Calu3 (cell line): ENCODE measurements at places on chromosomes 2 and 18.

- no peak for DNase-seq
Observed at GRCh38 chr2:175004730-175004979, 526 bp downstream of the CHN1 start.

- DNase-seq = no peak
Observed at GRCh38 chr2:207683438-207683837, 28.0 kb upstream of the CCNYL1 start.

DNA sequence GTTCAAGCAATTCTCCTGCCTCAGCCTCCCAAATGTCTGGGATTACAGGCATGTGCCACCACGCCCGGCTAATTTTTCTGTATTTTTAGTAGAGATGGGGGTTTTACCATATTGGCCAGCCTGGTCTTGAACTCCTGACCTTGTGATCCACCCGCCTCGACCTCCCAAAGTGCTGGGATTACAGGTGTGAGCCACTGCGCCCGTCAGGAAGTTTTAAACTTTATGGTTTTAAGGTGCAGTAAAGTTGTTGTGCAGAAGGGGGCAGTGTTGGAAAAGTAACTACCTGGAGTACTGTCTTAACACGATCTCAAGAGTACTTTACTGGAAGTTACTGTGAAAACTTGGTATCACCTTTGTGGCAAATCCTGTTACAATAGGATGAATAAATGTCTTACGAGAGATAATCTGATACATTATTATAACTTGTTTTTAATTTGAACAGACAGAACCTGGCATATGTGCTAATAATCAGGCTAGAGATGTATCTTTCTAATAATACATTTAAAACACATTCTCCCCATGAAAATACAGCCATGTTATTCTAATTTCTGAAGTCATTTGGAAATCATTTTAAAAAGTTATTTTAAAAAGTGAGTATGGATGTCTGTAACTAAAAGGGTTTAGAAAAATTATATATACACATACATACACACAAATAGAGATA, 10.8 kb downstream of the SPDYA start:
- peak; percentile 74 for DNase-seq

- no peak for DNase-seq
Observed at GRCh38 chr18:24558403-24558802, 98.0 kb downstream of the HRH4 start.

GRCh38 chr18:59514203-59514602, 155.1 kb upstream of the LMAN1 start:
- DNase-seq = no peak

DNA sequence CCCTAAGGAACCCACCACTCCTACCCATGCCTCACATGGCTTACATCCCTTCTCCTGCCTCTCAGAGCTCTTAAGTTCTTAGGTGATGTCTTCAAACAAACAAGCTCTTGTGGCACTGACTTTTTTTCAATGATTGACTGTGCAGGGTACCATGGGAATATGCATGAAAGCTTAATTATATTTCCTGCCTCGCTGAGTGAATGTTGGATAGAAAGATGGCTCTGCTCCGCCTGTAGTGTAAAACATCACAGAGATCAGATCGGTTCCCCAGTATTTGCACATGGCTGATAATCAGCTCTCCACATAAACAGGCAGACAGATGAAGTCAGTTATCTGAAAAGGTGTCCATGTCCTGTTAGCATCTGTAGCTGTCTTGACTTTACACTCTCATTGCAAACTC, 820.8 kb downstream of the TDRD15 start:
- no peak for DNase-seq

GRCh38 chr18:59560556-59560955, 136.7 kb downstream of the CCBE1 start:
- no peak for DNase-seq

GRCh38 chr2:29597035-29597434, 324.4 kb downstream of the ALK start:
- DNase-seq = no peak

DNA sequence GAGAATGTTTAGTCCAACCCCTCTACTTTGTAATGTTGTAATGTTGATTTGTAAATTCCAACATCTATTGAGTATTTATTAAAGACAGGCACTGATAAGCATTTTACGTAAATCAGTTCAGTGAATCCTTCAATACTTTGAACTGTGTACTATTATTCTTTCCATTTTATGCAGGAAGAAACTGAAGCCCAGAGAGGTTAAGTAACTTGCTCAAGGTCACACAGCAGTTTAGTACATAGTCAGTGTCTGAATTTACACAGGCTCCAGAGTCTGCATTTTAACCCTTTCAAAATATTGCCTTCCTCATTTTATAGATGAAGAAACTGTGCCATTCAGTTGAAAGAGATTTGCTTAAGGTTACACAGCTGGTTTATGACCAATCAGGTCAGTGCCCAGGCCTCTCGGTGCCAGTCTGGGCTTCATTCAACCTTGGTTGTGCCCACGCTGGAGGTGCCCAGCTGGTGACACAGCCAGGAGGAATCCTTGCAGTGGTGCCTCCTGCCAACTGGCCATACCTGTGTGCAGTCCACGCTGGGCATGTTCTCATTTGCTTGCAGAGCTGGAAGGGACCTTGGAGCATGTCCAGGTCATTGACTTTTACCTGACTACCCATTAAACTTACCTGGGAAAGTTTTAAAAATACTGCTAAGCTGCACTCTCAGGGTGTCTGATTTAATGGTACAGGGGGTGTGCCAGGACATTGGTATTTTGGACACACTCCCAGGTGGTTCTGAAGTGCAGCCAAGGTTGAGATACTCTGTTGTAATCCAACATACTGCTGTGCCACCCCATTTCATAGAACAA, 74.3 kb upstream of the CYRIA start:
- no peak for DNase-seq

DNA sequence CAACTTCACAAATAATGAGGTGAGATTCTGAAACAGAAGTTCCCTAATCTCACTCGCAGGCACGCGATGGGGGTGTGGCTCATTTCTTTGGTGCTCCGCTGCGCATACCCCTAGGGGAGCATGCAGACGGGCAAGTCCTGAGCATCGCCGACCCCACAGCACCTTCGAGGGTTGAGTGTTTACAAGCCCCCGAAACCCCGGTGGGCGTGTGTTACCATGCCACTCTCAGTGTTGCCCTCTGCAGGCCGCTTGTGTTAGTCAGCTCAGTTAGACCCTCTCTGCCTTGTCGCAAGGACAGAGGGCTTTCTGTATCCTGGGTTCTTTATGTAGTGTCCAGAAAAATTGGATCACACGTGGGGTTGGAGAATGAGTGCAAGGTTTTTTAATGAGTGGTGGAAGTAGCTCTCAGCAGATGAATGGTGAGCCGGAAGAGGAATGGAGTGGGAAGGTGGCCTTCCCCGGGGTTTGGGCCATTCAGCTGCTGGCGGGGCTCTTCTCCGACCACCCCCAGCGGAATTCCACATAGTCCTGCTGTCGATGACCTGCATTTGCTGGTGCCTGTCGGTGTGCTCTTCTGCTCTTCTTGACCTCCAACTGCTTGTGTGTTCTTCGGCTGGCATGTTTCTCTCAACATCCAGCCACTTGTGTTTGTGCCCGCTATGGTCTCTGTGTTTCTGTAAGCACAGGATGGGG, 191.3 kb downstream of the RPRM start:
- no peak for DNase-seq

DNA sequence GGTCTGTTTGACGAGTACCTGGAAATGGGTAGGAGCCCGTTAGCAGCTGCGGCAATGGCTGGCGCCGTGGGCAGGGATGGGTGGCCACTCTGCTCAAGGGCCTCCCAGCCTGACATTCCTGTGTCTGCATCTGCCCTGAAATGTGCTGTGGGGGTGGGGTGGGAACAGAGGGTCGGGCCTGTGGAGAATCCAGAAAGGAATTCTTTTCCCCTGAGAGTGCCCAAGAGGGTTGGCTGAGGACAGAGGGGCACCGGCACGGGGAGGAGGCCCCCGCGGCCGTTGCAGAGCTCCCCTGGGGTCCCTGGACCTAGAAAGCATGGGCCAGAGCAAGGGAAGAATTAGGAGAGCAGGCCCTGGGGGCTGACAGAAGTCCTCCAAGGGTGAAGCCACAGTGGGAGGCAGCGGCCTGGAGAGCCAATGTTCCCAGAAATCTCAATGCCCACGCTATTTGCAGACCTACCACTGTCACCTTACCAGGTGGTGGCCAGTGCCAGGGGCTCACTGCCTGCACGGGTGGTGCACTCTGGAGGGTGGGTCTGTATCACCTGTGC, 27.8 kb downstream of the ANO7 start:
- no peak for DNase-seq

DNA sequence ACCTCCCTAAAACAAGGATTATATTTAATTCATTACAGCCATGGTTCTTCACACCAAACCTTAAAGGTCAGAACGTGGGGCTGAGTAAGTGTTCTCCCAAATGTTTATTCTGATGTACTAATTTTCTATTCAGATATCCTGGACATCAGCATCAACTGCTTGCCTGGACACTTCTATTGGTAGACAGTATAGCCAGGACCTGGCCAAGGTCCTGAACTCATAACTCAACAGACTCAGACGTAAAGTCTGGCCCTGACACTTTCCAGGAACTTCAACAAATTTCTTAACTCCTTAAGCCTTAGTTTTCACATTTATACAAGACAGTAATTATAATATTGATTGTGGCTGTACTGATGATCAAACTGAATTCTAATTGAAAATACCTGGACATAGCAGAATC, 89.1 kb downstream of the AKAIN1 start:
- no peak for DNase-seq

DNA sequence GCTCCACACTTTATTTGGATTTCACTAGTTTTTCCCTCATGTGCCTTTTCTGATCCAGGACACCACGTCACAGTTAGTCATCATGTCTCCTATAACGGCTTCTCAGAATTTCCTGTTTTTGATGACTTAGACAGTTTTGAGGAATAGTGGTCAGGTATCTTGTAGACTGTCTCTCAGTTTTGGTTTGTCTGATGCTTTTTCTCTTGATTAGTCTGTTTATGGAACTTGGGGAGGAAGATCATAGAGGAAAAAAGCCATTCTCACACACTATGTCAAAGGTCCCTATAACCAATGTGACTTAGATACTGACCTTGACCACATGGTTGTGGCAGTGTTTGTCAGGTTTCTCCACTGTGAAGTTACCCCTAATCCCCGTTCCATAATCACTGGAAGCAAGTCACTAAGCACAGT, 89.0 kb downstream of the RAPH1 start:
- DNase-seq = no peak

DNA sequence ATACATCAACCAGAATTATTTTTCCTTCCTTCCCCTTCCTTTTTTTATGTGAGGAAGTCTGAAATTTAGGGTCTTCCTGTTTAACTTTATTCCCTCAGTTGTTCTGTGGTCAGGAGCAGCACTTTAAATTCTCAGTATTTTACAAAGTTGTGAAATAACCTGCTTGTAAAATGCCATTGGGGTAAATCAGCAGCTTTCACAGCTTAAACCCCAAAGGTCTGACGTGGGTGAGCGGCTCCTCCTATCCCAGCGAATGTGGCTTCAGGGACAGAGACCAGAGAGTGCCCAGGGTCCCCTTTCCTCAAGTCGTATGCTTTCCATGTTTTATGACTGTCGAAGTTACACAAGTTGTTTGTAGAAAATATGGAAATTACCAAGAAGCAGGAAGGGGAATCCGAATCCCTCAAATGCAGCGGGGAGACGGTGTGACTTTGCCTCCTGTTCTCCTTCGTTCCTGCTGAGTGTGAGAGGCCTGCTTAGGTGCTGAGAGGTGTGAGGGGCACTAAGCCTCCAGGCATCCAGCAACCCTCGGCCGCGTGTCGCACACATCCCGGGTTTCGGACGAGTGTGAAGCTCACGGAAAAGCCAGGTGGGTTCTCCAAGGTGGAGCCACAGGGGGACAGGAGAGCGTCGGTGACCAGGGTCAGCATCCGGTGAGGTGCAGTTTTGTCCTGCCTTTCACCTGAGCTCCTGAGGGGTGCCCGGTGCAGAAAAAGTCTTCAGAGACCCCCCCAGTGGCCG, 10.8 kb upstream of the KCNG2 start:
- DNase-seq = no peak

DNA sequence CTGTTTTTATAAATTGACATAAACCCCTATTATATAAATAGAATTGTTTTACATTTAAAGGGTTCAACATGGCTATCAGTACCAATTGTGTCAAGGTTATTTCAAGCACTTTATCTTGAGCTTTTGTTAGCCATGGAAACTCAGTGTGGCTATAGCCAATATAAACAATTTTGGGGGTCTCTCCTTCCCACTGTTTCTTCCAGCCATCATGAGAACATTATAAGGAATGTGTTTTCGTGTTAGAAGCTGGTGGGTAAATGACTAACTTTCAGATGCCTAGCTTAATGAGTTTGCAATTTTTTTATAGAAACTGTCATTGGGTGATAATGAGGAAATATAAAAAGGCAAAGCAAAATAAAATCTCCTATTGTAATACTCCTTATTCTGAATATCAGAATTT, 153.5 kb upstream of the FOSL2 start:
- no peak for DNase-seq

- DNase-seq = no peak
Observed at GRCh38 chr18:54033052-54033451, 191.4 kb downstream of the MBD2 start.
